Stomach (tissue), 19 donors: ENCODE measurements at places on chromosomes 11 and 22. TPM values are rescaled to one million over a fixed set of nuclear protein-coding genes. Genes with fewer than 3 reads are reported as not detected.

DNA sequence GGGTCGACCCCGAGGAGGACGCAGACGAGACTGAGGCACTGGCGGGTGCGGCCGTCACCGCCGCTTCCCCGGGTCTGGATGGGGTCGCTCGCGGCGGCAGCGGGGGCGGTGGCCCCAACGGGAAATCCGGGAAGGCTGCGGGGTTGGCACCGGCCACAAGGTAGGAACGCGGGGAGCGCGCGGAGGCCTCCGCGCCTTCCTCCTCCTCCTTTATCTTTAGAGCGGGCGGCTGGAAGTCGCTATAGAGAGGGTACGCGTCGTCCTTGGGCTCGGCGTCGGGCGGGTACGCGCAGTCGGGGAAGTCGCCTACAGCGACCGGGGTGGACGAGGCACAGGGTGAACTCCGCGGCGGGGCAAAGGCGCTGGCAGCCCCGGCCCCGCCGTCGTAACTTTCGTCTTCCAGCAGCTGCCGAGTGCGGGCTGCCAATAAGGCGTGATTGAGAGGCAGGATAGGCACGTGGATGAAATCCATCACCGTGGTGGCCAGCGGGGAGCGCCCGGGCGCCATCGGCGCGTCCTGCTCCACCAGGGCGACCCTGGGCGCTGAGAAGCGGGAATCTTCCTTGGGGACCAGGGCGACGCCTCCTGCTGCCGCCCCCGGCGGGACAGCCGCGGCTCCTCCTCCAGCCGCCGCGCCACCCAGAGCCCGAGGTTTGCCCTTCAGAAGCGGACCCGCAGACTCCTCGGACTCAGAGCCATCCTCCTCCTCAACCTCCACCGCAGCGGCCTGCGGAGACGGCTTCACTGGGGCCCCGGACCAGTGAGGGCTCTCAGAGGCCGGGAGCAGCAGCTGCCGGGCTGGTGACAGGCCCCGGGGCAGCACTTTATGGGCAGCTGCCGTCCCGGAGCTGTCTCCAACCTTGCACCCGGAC lies 1.7 kb downstream of the PGR start:
- DNase-seq = peak; percentile 31

GRCh38 chr11:71463331-71464211 lies 10.6 kb downstream of the NADSYN1 start:
- DNase-seq = no peak

- DNase-seq = no peak
Observed at GRCh38 chr22:22870577-22871404, 16.8 kb upstream of the IGLL5 start.

- peak; percentile 76 for DNase-seq
Observed at GRCh38 chr11:123083623-123084029, 21.7 kb upstream of the HSPA8 start.

TMEM191B gene
- not detected for total RNA-seq

GRCh38 chr11:111155021-111155420 lies 90.5 kb upstream of the POU2AF2 start:
- DNase-seq = no peak

- DNase-seq = no peak
Observed at GRCh38 chr22:38347944-38348750, 30.9 kb upstream of the CSNK1E start.

DNA sequence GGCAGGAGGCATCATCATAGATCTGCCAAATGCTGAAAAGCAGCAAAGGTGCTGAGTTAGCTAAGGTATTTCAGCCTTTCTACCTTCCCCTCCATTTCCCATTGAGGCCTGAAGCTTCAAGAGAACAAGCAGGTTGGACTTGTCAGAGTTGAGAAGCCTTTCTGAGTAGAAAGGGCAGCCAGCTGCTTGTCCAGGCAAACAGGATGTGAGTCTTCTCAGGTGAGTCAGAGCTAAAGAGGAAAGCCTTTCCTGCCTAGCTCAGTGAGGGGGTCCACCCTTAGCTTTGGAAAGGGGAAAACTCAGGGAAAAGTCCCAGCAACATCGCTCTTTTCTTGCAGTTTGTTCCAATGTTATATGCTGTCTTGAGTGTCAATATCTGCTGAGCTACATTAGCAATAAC lies 13.2 kb upstream of the MPZL2 start:
- DNase-seq = peak; percentile 69

GRCh38 chr11:97123237-97123636 lies 733.4 kb downstream of the JRKL start:
- no peak for DNase-seq

- DNase-seq = no peak
Observed at GRCh38 chr11:115363426-115363825, 140.8 kb downstream of the CADM1 start.

- DNase-seq = no peak
Observed at GRCh38 chr11:8987446-8987845, 16.4 kb downstream of the NRIP3 start.

DNA sequence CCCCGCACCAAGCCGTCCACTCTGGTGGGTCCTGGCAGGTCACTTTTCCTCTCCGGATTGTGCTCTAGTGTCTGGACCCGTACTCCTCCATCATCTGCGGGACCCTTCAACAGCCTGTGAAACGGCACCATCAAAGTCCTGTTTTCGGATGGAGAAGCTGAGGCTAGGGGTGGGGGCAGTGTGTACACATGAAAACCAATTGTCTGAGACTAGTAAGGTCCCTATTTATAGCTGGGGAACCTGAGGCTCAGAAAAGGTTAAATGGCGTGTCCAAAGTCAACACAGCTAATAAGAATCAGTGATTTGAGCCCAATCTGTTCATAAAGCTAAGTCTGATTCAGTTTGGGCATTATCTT lies 668 bp upstream of the LRRC32 start:
- no peak for DNase-seq

DNA sequence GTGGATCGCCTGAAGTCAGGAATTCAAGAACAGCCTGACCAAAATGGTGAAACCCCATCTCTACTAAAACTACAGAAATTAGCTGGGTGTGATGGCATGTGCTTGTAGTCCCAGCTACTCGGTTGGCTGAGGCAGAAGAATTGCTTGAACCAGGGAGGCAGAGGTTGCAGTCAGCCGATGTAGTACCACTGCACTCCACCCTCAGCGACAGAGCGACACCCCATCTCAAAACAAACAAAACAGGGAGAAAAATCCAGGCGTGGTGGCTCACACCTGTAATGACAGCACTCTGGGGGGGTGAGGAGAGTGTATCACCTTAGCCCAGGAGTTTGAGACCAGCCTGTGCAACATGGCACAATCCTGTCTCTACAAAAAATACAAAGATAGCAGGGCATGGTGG lies 802.3 kb upstream of the ARHGAP42 start:
- DNase-seq = no peak

CCDC157 gene
- 0.73 TPM for total RNA-seq

DNA sequence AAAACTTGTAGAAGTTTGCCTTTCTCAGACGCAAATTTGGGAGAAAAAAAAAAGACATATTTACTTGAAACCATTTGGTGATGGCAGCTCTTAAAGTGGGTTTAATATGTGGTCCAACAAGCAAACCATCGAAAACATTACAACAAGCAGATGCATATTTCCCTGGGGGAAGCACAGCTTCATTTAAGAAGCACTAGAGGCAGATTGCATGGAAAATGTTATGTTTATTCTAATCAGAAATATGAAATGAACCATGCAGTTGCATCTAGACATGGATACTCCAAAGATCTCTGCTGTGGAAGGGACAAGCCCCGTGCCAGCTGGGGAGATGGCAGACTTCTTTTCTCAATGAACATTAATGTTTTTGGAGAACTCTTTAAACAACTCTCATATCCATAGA lies 57.4 kb upstream of the PARVA start:
- no peak for DNase-seq

TRMU gene
- total RNA-seq = 99.5 TPM

- no peak for DNase-seq
Observed at GRCh38 chr11:131693756-131694155, 323.3 kb downstream of the NTM start.

GRCh38 chr11:80495116-80495515 lies 1054.3 kb upstream of the TENM4 start:
- DNase-seq = no peak

PRAME gene
- not detected for total RNA-seq

GRCh38 chr11:91115116-91115515 lies 892.3 kb upstream of the CHORDC1 start:
- no peak for DNase-seq

PRMT3 gene
- 54.5 TPM for total RNA-seq

GRCh38 chr11:71574418-71574817 lies 8.3 kb downstream of the KRTAP5-11 start:
- no peak for DNase-seq
